Stimulated activated CD8-positive, alpha-beta memory T cell treated with anti-CD3 and anti-CD28 coated beads, Interleukin-4, amount 100 ng/mL, for 4 hours (primary cell): ENCODE measurements at places on chromosomes 3 and 15.

DNA sequence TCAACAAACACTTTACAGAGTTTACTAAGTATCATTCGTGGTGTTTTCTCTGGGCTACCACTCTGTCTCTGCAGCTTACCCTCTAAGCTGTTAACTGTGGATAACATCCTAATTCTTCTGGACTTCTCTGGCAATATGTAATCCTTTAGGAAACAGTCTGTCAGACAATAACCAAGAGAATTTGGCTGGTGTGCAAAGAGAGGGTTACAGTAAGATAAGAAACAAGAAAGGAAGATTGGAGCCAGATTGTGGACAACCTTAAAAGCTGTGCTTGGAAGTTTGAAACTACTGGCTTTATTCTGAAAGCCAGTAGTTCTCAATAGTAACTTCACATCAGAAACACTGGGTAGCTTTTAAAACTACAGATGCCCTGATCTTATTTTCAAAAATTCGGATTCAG lies 778 bp downstream of the ARL6 start:
- no peak for DNase-seq

- no peak for DNase-seq
Measured at GRCh38 chr3:76827701-76828226, 212.1 kb upstream of the ROBO2 start.

DNA sequence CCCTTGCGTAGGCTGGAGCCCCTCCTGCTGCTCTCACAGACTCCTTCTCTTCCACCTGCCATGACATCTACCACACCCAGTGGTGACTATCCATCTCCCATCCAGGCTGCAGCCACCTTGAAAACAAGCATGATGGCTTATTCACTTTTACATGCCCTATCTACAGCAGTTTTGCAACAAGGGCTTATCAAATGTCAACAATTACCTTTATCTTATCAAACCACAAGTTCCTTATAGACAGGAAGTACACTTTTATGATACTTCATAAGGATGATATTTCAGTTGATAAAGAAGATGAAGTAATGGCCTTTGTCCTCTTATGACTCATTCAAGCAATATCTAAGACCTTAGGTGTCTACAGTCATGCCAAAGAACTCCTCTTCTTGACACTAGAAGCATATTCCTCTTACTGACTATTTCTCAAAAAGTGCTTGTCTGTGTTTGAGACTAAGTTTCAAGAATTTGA lies 125.3 kb upstream of the SPRED1 start:
- DNase-seq = no peak

DNA sequence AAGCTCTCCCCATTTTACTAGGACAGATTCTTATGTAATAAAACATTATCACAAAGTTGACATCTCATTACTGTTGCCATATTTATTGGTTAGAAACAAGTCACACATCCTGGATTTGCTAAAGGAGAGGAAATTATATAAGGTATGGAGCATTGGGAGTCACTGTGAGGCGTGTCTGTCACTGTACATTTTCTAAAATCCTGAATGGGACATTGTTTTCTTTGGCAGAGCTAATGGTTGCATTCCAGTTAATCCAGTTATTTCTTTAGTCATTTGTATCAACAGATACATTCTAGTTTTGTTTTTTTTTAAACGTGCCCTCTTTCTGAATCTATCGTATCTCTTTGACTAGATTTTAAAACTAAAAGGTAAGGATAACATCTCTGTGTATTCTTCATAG lies 70.2 kb upstream of the MITF start:
- DNase-seq = no peak

DNA sequence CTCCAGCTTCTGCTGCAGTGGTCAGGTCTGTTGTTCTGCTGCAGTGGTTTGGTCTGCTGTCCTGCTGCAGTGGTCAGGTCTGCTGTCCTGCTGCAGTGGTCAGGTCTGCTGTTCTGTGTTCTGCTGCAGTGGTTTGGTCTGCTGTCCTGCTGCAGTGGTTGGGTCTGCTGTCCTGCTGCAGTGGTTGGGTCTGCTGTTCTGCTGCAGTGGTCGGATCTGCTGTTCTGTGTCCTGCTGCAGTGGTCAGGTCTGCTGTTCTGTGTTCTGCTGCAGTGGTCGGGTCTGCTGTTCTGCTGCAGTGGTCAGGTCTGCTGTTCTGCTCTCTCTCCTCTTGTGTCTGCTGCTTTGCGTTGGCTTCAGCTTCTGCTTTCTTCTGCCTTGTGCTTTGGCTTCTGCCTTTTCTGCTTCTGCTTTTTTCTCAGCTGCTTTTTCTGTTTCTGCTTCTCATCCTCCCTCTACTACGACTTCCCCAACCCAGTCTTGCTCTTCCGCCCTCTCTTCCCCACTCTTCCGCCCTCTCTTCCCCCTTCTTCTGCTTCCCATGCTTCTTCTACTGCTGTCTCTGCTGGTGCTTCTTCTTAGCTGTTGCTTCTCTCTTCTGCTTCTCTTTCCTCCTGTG lies 50.7 kb downstream of the FAM43A start:
- DNase-seq = no peak

GRCh38 chr15:60933900-60934885 lies 294.9 kb downstream of the RORA start:
- no peak for DNase-seq

- no peak for DNase-seq
Measured at GRCh38 chr3:54211097-54211496, 88.7 kb downstream of the CACNA2D3 start.

DNA sequence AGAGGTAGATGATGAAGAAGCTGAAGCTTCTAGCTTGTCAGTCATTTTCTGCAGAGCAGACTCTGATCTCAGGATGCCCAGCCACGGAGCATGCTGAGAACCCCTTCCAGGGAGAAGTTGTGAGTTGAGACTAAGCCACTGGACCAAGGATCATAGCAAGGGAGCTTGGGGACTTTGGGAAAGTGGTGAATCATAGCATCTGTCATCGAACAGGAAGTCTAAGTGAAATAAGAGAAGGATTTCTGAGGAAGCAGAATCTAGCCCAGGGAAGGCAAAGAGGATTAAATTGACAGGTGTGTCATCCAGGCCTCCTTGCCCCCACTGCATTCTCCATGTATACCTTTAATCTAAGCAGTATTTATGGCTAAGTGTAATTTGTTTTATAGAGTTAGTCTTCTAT lies 71.8 kb upstream of the TMEM108 start:
- no peak for DNase-seq

GRCh38 chr3:45915518-45916231 lies 27.6 kb upstream of the CXCR6 start:
- peak; percentile 68 for DNase-seq

DNA sequence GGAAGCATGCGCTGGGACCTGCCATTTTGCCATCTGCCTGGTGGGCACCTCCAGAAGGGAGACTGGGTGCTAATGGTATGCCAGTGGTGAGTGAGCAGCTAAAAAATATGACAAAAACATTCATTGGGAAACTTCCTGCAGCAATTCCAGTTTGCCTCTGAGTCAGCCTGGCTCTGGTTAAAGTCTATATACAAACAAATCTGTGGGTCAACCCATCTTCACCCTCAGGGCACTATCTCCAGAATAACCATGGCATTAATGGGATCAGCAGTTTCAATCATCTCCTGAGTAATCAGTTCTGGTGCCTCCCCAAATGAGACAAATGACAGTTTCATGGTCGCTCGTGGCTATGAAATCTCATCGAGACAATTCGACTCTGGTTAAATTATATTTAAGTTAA lies 21.5 kb downstream of the FRMD4B start:
- DNase-seq = no peak

- DNase-seq = no peak
Measured at GRCh38 chr15:84883916-84884781, at the start of gene SLC28A1. Gene SLC28A1 (plus strand): TSS chr15:84884662. CDS start chr15:84887761, 3,099 bp downstream.

DNA sequence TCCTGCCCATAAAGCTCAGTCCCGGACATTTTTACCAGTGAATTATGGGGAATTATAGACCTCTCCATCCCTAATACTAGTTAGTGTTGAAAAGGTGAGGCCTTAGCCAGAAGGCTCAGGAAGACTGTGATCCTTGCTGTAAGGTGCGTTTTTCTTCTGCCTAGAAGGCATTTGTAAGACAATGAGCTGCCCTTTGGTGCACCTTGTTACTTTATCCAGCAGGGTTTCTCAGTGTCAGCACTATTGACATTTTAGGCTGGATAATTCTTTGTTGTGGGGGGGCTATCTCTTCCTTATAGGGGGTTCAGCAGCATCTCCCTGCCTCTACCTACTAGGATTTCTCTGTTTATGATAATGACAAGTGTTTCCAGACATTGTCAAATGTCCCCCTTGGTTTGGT lies 108.1 kb upstream of the ABHD17C start:
- DNase-seq = no peak

GRCh38 chr15:60548101-60548500 lies 69.2 kb upstream of the ICE2 start:
- DNase-seq = no peak

DNA sequence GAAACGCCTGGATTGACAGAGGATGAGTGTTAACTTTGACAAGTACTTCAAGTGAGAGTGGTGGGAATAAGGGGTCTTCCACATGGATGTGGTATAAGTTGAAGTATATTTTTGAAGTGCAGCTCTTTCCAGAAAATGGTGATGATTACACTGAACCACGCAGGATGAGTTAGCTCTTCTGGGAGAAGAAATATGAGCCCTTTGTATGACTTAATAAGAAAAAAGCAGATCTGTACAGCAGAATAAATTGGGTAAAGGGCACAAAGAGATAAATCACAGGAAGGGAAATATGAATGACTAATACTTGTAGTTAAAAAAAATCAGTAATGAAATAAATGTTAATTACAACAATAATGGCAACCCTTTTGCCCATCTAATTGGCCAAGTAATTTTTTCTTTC lies 1.3 kb downstream of the CCR3 start:
- DNase-seq = no peak

DNA sequence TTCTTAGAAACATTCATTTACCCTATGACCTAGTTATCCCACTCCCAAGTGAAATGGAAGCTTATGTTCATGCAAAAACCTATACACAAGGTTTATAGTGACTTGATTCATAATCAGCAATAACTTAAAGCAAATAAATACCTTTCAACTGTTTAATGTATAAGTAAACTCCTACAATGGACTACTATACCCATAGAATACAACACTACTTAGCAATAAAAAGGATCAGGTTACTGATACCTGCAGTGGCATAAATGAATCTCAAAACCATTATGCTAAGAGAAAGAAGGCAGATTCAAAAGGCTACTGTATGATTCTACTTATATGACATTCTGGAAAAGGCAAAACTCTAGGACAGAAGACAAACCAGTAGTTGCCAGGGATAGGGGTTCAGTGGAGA lies 8.3 kb upstream of the POLR2M start:
- no peak for DNase-seq

DNA sequence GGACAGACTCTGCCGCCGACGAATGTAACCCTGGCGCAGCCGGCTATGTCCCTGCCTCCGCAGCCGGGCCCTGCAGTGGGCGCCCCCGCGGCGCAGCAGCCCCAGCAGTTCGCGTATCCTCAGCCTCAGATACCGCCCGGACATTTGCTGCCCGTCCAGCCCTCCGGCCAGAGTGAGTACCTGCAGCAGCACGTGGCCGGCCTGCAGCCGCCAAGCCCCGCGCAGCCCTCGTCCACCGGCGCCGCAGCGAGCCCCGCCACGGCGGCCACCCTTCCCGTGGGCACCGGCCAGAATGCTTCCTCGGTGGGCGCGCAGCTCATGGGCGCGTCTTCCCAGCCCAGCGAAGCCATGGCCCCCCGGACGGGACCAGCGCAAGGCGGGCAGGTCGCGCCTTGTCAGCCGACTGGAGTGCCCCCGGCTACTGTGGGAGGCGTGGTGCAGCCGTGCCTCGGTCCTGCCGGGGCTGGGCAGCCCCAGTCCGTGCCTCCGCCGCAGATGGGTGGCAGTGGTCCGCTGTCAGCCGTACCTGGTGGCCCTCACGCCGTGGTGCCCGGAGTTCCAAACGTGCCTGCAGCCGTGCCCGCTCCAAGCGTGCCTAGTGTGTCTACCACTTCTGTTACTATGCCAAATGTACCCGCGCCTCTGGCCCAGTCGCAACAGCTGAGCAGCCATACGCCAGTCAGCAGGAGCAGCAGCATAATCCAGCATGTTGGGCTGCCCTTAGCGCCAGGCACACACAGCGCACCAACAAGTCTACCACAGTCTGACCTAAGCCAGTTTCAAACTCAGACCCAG lies 2.4 kb downstream of the TSC22D2 start:
- no peak for DNase-seq

GRCh38 chr3:40437889-40438288 lies 19.2 kb upstream of the RPL14 start:
- no peak for DNase-seq

DNA sequence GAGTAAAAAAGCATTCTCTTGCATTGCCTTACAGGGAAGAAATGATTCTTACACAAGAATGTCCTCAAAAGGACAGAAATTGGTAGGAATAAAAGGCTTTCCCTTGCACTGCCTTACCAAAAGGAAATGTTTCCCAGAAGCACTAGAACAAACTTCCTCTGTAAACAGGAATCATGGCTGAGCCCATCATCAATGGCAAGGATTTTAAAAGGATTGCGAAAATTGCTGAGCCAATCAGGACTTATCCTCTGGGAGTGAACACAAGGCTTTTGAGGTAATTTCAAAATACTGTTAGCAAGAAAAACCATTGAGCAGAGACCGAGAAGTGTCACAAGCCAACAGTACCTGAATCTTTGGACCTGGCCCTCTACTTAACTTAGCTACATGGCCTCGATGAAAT lies 897.3 kb downstream of the ROBO1 start:
- no peak for DNase-seq

GRCh38 chr15:78507831-78508160 lies 419 bp downstream of the HYKK start:
- DNase-seq = no peak

GRCh38 chr3:54830658-54831057 lies 97.2 kb downstream of the LRTM1 start:
- DNase-seq = no peak

DNA sequence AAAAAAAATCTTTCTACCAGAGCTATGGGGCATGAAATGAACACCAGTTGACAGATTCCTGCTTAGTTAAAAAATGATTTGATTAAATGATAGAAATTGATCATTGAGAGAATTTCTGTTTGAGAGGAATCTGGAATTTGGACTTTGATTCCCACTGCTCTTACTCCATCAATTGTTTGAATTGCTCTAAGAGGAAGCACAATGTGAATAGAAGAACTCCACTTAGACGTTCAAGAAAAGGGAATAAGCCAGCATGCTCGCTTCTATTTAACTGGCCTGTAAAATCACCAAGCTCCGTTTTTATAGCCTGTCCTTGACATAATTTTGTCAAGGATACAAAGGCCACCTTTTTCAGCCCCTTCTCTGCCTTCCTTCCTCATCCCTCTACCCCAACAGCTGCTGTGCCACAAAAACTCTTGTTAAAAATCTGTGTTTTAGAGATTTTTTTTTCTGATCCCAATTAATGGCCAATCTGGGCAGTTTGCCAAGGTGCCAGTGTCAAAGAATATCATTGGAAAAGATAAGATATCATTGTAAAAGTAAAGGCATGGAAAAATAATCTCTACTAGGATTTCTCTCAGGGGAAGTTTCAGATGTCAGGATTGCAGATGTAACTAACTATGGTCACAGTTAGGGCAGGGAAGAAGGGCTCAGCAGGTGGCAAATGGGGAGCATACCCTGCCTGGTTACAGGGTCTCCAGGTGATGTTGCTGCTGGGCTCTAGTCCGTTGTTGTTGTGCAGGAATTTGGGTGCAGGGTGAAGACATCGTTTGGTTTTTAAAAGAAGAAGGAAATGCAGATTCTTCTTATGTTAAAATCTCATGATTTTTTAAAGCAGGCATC lies 301.8 kb upstream of the PDZRN3 start:
- DNase-seq = no peak

- no peak for DNase-seq
Measured at GRCh38 chr3:25843332-25843731, 53.4 kb downstream of the OXSM start.

GRCh38 chr3:46449755-46450552 lies 14.8 kb downstream of the LTF start:
- DNase-seq = no peak
